Dermis blood vessel endothelial cell (primary cell): ENCODE measurements at places on chromosomes 11 and 22.

- no peak for DNase-seq
Measured at GRCh38 chr11:5631969-5632635, 7.3 kb downstream of the TRIM34 start.

DNA sequence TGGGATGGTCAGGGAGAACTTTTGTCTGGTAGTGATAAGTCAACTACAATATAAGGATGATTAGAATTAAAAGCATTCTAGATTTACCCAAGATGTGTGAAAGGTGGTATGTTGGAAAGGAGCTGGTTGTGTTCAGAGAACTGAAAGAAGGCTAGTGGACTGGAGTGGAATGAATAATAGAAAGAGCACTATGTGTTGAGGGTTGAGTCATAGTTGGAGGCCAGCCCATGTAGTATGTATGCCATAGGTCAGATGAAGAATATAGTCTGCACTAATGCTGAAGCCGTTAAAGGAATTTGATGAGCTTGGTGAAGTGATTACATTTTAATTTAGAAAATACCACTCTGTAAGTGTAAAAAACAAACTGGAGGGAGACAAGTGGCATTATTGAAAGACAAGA lies 514.1 kb downstream of the CNTN5 start:
- no peak for DNase-seq

DNA sequence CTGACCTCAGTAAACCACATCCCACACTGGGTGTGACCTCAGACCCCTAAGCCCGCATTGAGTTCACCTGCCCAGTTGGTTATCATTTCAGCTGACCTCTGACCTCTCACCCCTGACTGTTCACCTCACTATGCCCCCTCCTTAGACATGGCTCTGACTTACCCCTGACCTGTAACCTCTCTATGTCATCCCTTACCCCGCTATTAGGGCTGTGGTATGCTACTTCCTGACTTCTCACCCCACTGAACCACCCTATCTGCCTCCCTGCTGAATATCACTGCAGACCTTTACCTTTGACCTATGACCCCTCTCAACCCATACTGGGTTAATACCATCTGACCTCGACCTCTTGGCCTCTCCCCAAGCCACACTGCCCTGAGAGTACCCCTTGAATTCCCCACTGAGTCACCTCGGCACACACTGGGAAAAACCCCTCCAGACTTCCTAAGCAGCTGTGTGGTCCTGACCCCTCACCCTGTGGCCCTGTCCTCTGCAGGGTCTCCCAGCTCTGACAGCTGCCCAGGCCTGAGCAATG lies 8.3 kb downstream of the PLCB3 start:
- no peak for DNase-seq

GRCh38 chr11:118497831-118498230 lies 29.4 kb upstream of the TTC36 start:
- DNase-seq = peak; percentile 40

DNA sequence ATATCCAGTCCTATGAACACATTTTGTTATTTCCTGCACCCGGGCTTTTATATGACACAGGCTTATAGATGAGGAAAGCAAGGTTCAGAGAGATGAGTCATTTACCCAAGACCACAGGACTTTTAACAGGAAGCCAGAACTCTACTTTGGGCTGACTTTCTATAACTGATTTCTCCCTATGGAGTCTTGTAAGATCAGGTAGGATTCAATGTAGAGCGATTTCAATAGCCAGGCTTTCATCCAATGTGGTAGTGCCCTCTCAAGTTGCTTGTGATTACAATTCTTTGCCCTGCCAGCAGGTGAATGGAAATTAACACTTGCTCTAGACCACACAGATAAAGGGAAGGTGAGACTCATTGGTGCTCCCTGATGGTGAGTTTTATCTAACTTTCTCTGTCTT lies 378.3 kb downstream of the INSC start:
- DNase-seq = no peak

GRCh38 chr11:29319210-29319609 lies 697.6 kb downstream of the KCNA4 start:
- no peak for DNase-seq

GRCh38 chr11:72478669-72479068 lies 44.3 kb upstream of the CLPB start:
- no peak for DNase-seq

- no peak for DNase-seq
Measured at GRCh38 chr11:133955945-133956421, 785 bp downstream of the IGSF9B start.

DNA sequence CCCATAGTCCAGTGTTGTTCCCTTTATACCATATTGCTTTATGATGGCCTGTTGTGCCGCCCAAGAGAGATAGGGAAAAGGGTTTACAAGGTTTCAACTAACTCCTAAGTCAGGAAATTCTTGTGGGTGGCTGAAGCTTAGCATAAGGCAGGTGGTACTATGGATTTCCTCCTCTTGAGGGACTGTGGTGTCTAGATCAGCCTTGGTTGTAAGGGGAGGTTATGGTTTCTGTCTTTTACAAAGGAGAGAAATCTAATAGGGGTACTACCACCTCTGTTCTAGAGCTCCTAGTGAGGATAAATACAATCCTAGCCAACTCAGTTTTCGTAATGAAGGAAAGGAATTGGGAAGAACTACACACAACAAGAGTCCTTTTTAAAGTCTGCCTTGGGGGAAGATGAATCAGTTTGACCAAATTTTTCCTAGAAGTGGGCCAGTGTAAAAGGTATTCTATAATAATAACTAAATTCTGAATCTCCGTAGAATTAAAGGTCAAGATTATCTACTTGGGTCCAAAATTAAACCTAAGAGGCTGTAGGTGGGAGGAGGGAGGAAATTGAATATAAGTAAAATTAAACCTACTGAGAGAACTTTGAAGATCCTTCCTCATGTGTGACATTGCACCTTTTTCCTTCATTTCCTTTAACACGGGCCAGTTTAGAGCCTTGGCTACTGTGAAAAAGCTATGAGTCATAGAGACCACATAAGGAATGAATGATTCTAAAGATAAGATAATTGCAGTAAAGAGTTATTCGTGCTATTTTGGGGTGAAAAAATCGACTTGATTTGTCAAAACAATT lies 17.2 kb downstream of the DLAT start:
- peak; percentile 79 for DNase-seq

GRCh38 chr22:44889255-44889878 lies 120.4 kb downstream of the PHF21B start:
- DNase-seq = no peak

DNA sequence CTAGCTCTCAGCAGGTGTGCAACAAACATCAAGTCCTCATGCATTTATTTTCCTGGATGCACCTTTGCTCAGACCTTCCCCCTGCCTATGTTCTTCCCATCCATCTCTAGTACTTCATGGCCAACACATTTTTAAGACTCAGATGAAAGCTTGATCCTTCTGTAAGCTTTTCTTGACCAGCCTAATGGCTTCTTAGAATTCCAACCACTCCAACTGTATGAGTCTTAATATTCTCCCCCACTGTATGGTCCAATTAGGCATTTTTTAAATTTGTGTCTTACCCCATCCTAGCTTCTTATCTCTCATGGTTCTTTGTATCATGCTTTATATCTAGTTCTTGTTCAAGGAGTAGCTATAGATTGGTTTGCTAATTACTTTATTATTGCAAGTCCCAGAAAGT lies 44.8 kb downstream of the TENM4 start:
- DNase-seq = no peak

GRCh38 chr11:83574519-83574918 lies 288.4 kb upstream of the CCDC90B start:
- no peak for DNase-seq
